ENCODE measurements at places on chromosomes 5 and 9. TPM values are rescaled to one million over a fixed set of nuclear protein-coding genes. Genes with fewer than 3 reads are reported as not detected.

DEPDC1B gene
- total RNA-seq, result 10.7 TPM

LCN15 gene
- 1.5 TPM for total RNA-seq

MORN5 gene
- total RNA-seq, result not detected

TSLP gene
- 0.40 TPM for total RNA-seq

DNA sequence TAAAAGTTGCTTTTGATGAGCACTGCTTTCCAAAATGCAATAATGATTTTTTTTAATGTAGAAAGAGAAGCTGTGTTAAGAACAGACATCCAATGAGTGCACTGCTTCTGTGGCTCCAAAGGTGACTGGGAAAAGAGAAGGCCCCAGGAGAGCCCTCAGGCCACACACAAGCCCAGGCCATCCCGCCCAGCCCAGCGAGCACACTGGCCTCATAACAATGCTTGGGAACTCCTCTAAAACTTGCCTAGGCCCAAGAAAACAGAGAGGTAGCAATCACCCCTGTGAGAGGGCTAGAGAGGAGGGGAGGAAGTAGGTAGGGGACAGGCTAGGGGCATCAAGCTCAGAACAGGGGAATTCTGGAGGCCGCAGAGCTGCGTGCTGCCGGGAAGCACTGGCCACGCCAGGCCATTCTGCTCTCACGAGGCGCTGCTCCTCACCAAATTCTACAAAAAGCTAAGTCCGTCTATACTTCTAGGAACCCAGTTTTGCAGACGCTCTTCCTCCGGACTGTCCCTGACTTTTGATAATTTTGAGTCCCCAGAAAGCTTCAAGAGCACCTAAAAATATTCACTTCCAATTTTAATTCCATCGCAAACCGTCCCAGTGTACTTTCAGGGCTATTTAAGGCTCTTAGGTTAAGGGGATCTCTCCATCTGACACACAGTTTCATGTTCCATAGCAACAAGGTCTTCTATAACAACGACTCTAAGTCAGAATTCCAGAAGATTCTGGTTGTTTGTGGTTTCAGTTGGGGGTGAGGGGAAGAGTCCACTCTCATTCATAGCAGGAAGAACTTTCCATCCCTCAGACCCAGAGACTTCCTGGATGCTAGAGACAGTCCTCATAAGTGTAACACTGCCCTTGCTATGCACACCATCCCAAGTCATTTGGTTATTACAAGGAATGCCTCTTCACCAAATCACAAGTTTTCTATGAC is 51.0 kb downstream of the HABP4 start:
- DNase-seq, result no peak

GRCh38 chr9:20728493-20729220 is 44.6 kb downstream of the FOCAD start:
- DNase-seq, result no peak

DNA sequence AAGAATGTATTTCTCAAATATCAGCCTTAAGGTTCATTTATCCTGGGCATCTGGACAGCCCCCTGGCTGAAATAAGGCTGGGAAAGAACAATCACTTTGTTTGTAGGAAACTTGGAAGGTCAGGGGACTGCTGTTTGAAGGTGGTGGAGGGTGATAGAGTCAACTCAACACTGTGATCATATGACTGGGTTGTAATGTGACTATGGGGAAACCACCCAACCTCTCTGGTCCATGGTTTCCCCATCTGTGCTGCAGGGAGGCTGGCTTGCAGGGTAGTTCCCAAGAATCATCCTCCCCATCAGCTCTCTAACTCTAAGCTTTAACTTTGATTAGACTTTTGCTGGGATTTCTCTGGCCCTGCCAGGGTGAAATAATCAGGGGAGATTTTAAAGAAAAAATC is 10.0 kb downstream of the INSYN2B start:
- no peak for DNase-seq

DNA sequence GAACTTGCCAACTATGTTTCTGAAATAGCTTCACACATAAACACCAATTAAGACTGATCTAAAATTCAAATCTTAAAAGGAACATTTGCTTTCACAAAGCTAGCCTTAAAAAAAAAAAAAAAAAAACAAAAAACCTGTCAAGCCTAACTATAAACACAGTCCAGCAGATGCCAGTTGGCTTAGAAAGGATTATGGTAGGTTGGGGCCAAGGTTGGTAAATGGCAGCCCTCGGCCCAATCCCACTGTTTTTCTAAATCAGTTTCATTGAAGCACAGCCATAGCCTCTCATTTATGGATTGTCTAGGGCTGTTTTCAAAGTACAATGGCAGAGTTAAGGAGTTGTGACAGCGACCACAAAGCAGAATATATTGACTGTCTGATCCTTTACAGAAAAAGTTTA is 75.7 kb upstream of the FRRS1L start:
- no peak for DNase-seq

- no peak for DNase-seq
These were observed 296.8 kb downstream of the EBF1 start for GRCh38 chr5:158802941-158803341.

Data from Peyer's patch (tissue), 4 donors.